ENCODE measurements at places on chromosomes 7 and 10. TPM values are rescaled to one million over a fixed set of nuclear protein-coding genes. Genes with fewer than 3 reads are reported as not detected.

TAF6 gene
- 53.3 TPM for total RNA-seq

PNLIP gene
- not detected for total RNA-seq

HYAL4 gene
- total RNA-seq: not detected

FAM241B gene
- 6.1 TPM for total RNA-seq

BMS1 gene
- 15.9 TPM for total RNA-seq

USP54 gene
- 1.9 TPM for total RNA-seq

RELN gene
- not detected for total RNA-seq

TMEM229A gene
- not detected for total RNA-seq

IL15RA gene
- total RNA-seq: 16.5 TPM

PODXL gene
- 1.5 TPM for total RNA-seq

LRRC18 gene
- total RNA-seq: not detected

ANKRD22 gene
- 0.43 TPM for total RNA-seq

TMEM270 gene
- total RNA-seq: not detected

MIOS gene
- 33.6 TPM for total RNA-seq

UNC5B gene
- total RNA-seq: not detected

BBS9 gene
- total RNA-seq: 11.3 TPM

TMEM196 gene
- total RNA-seq: not detected

OPN4 gene
- total RNA-seq: not detected

SEC31B gene
- 272 TPM for total RNA-seq

RNF148 gene
- not detected for total RNA-seq

CYP26A1 gene
- not detected for total RNA-seq

CPA2 gene
- not detected for total RNA-seq

WNT16 gene
- not detected for total RNA-seq

DEPP1 gene
- total RNA-seq: 0.31 TPM

GRID2IP gene
- total RNA-seq: 0.12 TPM

PTPRN2 gene
- 2.3 TPM for total RNA-seq

PKD2L1 gene
- not detected for total RNA-seq

CPA4 gene
- not detected for total RNA-seq

KCNIP2 gene
- total RNA-seq: 4.2 TPM

RBM20 gene
- total RNA-seq: 0.05 TPM

GLI3 gene
- total RNA-seq: 0.03 TPM

HDAC9 gene
- total RNA-seq: 0.39 TPM

CALML3 gene
- not detected for total RNA-seq

EVX1 gene
- total RNA-seq: not detected

KLLN gene
- 0.71 TPM for total RNA-seq

Measured in activated naive CD4-positive, alpha-beta T cell treated with anti-CD3 and anti-CD28 coated beads, Interleukin-2, amount 10 ng/mL, durations not matched to agents 5 hours and 36 hours (primary cell).